Activated T-cell treated with anti-CD3 and anti-CD28 coated beads for 1 hour (primary cell): ENCODE measurements at places on chromosomes 3 and 15.

DNA sequence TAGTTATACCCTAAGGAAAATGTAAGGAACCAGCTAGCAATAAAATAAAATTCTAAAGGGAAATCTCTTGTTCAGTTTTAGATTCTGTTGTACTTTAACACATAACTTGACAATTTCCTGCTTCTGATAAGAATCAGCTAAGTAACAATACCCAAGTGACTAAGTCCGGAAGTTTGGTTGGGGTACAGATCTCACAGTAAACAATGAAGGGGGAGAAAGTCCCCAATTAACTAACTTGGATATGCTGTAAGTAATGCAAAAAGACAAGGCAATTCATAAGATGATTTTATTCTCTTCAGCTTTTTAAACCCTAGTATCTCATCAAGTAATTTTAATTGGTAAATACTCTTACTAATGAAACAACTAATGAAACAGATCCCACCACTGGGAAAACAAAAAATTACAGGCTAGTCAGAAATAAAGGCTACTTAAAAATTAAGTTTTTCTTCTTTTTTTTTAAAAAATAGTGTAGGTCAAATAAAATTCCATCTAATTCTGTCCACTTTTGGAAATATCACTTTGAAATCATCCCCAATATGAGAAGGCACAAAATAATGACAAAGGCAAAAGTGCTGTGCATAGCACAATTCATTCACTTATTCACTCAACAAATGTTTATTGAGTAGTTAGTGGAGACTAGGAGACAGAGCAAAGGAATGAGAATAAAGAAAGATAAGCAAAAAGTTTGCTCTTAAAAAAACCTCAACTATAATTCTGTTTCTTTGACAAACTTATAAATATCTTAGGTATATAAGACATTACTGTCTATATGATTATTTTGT lies 37.8 kb upstream of the IL20RB start:
- no peak for DNase-seq

DNA sequence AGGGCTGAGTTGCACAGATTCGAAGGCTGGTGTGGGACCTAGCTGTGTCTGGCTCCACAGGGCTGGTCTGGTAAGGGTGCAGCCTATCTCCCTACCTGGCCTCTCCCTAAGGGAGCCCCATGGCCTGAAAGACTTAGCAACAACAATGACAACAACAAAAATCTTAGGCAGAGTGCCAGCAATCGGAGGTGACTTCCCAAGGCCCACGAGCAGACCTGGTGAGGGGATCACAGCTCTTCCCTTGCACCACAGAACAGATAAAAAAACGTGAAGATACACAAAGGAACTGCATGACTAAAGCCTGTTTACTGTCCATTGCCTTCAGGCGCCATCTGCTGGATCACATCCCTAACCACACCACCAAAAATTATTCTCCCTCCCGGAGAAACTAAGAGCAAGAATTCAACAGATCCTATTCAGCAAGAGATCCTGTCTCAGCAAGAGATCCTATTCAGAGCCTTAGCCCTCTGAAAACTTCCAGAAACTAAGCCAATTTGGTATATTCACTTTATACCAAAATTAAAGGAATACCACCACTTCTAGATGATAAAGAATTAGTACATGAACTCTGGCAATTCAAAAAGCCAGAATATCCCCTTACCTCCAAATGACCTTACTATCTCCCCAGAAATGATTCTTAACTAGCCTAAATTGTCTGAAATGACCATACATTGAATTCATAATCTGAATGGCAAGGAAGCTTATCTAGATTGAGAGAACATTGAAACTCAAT lies 24.1 kb upstream of the OR5K4 start:
- DNase-seq = peak; percentile 19

DNA sequence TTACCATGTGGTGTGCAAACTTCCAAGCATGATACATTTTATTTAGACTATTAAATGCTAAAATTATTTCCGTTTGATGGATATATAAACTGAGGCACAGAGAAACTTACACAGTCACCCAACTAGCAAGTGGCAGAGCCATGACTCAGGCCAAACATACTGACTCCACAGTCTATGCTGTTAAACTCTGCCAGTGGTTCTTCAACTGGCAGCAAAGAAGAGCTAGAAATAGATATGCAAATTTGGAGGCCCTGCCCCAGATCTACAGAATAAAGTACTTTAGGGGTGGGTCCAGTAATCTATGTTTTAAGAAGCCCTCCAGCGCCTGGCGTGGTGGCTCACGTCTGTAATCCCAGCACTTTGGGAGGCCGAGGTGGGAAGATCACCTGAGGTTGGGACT lies 400.0 kb downstream of the FOXP1 start:
- no peak for DNase-seq

DNA sequence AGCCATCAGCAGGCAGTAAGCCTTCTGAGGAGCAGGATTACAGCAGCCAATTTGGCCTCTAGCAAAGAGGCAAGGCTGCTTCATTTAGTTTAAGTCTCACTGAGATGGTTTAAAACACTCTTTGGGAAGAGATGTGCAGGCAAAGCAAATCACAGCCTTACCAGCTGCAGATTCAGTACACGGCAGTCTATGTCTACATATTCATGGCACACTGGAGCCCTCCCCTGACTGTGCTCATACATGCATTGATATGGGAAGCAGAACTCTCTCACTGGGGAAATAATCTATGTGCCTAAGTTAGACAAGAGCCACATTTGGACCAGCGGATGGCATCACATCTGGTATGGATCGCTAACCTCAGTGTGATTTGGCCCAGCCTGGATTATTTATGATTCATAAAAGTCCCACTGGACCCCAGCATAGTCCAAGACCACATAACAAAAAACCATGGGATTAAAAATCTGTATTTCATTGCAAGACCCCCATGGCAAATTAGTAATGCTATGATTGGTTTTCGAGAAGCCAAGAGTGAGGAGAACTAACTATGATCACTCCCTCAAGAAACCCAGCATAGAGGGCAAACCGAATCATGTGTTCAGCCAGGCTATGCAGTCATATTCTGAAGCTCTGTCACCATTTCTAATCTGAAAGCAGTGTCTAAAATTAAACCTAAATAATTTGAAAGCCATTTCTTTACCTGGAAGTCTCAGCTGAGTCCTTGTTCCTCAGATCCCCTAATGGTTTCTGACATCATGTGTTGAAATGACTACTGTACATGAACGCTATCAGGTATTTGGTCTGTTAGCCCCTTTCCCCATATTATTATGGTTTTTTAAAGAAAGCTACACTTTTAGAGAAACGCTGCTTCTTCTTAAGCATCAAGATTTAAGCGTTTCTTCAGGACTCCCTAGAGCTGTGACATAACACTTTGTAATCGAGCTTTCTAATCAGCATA lies 1.2 kb downstream of the PRICKLE2 start:
- no peak for DNase-seq

GRCh38 chr15:32878869-32879805 lies 161.3 kb downstream of the GREM1 start:
- no peak for DNase-seq

DNA sequence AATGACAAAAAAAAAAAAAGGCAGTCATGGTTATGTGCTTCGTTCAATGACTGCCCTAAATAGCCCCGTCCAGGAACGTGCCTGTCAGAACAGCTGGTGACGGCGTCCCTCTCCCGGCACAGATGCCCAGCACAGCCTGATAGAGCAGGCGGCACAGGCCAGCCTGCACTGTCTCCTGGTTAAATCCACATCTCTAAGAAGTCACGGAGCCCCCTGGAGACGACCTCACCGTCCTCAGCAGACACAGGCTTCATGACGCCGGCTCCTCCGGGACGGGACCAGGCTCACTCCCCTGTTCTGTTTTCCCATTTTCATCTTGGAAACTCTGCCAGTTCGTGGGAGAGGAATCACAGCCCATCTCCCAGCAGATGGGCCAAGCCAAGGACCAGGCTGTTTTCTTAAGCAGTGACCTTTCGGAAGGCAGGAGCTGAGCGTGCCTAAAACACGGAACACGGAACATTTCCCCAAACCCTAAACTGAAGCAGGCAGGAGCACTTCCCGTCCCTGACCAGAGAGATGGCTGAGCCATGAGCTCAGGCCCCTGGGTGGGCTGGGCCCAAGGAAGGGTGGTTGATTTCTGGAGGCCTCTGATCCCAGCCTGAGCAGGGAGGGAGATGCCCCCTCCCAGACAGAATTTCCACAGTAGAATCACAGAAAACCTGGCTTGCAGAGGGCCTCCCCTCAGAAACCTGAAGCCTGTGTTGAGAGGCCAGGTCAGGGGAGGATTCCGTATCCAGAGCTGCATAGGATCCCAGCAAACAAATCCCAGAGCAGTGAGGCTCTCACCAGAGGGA lies 35.9 kb downstream of the ADCY5 start:
- no peak for DNase-seq

DNA sequence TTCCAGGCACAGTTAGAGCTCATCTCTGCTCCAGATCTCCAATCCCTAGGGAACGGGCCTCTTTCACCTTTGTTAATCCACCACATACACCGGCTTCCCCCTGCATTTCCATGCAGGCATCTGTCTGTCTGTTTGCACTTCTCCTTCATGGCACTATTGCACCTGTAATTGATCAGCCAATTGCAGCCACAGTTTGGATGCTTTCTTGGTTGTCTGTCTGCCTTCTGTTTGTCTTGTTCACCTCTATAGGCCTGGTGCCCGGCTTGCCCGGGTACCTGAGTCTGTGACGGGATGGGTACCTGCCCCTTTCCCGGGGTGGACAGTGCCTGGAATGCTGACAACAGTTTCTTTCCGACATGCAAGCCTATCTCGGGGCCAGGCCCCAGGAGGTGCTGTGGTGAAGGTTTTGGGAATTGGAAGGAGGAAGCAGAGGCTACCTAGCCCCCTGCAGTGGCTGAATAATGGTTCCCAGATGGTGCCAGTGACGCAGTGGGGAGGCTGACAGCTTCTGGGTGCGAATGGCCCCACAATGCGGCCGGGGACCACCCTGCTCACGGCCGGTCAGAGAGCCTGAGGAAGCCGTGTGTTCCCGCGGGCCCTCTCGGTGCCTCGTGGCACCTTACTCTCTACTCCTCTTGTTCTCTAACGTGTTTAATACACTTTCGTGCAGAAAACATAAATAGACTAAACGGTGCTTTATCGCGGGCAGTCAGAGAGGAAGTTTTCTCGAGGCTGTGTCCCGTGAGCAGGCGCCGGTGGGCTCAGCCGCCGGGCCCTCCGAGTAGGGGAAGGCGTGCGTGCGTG lies 31.3 kb upstream of the RAB6B start:
- no peak for DNase-seq

GRCh38 chr3:192841428-192841827 lies 76.2 kb downstream of the MB21D2 start:
- DNase-seq = no peak

DNA sequence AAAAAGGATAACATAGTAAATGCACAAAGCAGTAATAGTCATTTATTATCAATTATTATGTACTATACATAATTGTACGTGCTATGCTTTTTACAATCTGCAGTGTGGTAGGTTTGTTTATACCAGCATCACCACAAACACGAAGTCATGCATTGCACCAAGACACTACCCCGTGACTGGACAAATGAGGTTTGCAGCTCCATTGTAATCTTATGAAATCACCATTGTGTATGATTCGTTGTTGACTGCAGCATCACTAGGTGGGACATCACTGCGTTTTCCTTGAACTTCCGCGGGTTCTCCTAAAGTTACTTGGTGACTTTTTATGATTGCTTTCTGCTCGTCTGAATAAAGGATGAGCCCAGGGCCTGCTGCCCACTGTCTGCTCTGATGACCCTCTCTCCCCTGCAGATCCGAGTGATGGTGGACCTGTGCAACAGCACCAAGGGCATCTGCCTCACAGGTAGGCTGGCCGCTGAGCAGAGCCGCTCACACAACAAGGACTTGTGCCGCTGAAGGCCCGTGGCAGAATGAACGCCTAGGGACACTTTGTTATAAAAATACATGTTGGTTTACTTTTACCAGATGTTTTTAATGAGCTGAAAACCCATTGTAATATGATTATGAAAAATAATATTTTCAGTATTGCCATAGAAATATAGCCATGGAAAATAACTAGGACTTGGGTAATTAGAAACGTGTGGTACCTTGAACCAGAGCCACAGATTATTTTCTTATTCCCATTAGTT lies 35.8 kb downstream of the GLDN start:
- no peak for DNase-seq

DNA sequence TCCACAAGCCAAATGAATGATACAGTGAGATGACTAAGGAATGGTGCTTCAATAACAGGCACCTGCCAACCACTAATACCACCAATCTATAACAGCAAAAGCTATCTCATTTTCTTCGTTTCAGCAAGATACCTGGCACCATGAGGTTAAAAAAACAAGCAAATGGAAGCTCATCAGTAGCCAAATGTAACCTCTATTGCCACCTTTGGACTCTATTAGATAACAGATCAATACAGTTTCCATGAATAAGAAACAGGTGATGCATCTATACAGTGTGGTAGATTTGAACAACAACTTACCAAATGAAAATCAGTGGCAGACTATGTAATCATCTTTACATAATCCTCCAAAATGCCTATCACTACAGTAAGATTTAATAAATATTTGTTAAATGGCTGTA lies 32.8 kb downstream of the PLOD2 start:
- no peak for DNase-seq

GRCh38 chr3:55673764-55674163 lies 186.7 kb upstream of the WNT5A start:
- DNase-seq = no peak

GRCh38 chr3:126064627-126065258 lies 19.2 kb downstream of the SLC41A3 start:
- no peak for DNase-seq

GRCh38 chr15:89673165-89673512 lies 6.0 kb downstream of the PLIN1 start:
- DNase-seq = no peak
